RPMI8226 (cell line): ENCODE measurements at places on chromosomes 6 and 20.
A peak's percentile ranks its signal among the peaks of the same experiment; 100 is the strongest.

GRCh38 chr20:44187772-44188709 lies 1.1 kb upstream of the JPH2 start:
- no peak for DNase-seq

DNA sequence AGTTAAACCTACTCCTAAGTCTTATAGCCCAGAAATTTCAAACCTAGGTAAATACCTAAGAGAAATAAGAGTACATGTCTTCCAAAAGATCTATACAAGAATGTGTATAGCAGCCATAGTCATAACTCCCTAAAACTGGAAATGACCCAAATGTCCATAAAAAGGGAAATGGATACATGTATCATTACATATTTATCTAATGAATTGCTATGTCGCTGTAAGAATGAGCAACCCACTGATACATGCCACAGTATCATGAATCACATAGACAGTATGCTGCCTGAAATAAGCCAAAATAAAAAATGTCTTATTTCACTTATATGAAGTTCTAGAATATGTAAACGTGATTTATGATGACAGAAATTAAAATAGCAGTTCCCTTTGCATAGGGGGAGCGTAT lies 679.5 kb downstream of the MAFB start:
- DNase-seq: no peak

- no peak for DNase-seq
Measured at GRCh38 chr6:15356179-15356578, 110.3 kb downstream of the JARID2 start.

DNA sequence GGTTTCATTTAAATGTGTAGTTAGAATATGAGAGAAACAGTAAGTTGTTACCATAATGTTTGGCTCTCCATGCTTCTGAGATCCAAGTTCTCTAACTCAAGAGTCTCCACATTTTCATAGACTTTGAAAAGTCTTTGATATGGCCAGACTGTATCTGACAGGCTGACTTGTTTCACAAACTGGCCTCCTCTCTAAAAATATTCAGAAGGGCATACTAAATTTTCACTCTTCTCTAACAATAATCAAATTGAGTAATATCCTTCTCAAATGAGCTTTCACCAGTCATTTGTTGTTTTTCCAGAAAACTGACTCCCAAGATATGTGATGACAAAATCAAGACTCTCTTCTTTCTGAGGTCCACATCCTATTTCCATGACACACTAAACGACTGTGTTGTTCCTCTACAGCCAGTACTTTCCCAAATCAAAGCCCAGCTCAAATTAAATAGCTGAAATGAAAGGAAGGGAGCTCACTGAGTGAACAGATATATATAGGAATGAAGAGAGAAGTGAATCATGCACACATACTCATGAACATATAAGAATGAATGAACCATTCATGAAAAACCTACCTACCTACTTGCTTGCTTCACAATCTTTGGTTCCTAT lies 15.1 kb downstream of the HIVEP2 start:
- no peak for DNase-seq

DNA sequence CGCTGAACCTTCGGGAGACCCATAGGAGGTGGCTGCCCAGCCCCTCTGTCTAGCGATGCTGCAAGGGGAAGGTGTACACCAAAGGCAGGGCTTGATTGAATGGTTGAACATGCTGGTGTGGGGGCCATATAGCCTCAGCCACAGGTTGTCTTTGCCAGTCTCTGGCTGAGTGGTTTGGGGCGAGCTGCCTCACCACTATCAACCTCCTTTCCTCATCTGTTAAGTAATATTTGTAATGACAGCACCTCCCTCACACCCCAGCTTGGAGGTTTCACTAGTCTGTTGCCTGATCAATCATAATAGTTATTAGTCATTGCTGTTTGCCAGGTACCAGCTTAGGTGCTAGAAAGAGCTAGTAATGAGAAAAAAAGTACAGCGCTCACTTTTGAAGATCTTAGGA lies 11.8 kb upstream of the ZNF831 start:
- no peak for DNase-seq

DNA sequence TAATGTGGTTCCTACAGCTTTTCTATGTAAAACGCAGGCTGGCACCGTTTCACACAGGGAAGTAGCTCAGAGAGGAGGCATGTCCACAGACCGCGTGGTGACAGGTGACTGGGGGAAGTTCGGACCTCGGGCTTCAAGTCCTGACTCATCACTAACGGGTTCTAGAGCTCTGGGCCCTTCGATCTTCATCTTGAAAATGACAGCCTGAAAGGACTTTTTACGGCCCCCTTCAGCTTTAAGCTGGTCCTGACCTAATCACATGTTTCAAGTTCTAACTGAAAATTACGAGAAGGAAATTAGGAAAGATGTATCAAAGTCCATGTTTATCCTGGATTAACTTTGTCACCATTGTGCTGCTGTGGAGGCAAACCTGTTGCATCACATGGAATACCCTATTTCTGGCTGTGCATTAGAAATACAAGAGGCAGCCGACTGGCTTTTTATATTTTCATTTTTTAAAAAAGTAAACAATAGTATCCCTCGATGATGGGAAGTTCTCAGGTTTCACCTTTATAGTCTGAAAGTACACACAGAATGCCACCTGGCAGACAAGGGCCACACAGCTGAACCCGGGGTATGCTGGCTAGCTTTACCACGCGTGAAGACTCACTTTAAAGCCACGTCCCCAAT lies 2.0 kb downstream of the MAN1A1 start:
- DNase-seq: peak; percentile 84

DNA sequence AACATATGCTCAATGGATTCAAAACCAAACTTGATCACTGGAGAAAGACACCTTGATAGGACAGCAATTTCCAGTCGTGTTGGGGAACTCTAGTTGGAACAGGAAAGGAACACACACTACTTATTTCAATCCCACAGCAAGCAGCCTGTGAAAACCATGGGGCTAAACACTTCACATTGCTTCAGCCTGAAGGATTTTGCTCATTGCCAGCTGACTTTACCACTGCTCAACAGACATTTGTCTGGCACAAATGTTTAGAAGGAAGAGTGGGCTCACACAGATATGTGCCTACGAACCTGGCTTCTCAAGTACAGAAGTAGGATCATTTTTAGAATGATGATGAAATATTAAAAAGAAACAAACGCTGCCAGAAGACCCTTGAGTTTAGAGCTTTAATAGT lies 598.1 kb downstream of the PHF3 start:
- no peak for DNase-seq

DNA sequence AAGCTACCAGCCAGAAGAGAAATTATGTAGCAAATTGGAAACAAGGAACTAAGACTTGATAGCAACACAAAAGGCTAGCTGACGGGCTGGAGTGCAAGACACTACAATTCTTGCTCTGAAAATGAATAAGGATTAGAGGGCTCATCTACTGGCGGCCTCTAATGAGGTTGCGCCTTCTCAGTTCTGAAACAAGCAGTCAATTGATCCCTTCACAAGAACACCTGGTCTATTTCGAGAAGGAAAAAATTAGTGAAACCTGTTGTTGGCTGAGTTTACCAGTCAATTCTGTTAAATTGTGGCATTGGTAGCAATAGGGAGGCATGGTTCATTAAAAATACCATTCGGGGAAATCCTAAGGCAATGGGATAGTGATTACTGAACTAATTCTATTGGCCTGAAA lies 74.8 kb upstream of the JARID2 start:
- DNase-seq: peak; percentile 42

- DNase-seq: no peak
Measured at GRCh38 chr6:80872199-80872950, 765.9 kb downstream of the BCKDHB start.

- DNase-seq: no peak
Measured at GRCh38 chr6:135465903-135466302, 31.6 kb downstream of the AHI1 start.

DNA sequence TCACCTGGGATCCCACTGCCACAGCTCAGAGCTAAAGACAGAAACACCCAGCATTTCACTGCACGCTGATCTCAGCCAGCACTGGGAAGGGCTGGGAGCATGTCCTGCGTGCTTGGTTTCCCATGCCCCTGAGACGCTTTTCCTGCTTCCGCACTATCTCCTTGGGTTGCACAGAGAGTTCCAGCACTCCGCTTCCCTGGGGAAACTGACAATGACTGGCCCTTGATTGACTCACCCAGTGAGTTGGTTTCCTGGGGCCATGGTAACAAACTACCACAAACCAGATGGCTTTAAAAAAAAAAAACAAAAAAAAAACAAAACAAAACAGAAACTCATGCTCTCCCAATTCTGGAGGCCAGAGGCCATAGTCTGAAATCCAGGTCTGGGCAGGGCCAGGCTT lies 14.8 kb upstream of the MAS1L start:
- DNase-seq: no peak

DNA sequence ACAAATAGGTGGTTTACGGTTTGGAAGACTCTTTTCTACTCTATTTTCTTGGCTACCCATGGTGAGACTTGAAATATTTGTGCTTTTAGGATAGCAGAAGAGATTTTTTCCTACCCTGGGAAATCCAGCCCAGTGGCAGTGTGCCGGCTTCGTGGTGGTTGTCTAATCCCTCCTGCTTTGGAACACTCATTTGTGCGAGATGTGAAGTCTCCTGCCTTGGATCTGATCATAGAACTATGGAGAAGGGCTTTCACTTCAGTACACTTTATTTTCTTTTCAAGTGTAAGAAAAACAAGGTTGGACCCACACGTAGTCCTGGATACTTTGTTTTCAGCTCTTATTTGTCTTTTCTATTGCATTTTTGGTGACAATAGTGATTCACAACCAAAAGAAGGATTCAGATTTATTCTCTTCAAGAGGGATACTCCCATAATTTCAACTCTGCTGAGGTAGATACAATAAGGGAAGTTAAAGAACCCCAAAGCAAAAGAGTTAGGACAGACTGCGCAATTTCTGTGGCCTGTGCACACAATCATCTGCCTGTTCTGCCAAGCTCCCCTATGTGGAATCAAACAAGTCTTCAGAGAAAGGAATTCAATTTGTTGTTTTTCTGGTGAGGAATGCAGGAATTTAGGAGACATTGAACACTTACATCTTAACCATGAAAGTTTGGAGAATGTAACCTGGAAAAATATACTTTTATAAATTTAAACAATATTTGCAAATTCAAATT lies 413.2 kb downstream of the GJA1 start:
- no peak for DNase-seq

- DNase-seq: no peak
Measured at GRCh38 chr6:20630617-20631548, 96.6 kb downstream of the CDKAL1 start.

- DNase-seq: no peak
Measured at GRCh38 chr6:163679012-163679660, 264.6 kb downstream of the QKI start.

GRCh38 chr6:113190170-113190569 lies 667.0 kb upstream of the MARCKS start:
- DNase-seq: no peak

DNA sequence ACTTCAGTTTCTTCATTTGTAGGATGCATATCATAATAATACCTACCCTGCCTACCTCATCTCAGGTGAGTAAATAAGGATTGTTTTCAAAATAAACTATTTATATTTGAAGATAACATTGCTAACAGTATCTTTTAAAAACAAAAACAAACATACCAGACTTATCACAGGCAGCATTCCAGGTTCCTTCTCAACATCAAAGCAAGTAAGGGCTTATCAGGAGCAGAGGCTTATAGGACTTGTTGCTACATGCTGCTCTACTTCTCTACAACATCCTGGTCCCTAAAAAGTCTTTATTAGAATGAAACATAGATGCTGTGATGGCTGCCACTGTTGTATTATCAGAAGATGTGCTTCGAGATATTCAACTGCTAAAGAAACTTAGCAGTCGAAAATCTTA lies 149.2 kb upstream of the PRDM1 start:
- no peak for DNase-seq
